ENCODE measurements at places on chromosomes 16 and 17.

DNA sequence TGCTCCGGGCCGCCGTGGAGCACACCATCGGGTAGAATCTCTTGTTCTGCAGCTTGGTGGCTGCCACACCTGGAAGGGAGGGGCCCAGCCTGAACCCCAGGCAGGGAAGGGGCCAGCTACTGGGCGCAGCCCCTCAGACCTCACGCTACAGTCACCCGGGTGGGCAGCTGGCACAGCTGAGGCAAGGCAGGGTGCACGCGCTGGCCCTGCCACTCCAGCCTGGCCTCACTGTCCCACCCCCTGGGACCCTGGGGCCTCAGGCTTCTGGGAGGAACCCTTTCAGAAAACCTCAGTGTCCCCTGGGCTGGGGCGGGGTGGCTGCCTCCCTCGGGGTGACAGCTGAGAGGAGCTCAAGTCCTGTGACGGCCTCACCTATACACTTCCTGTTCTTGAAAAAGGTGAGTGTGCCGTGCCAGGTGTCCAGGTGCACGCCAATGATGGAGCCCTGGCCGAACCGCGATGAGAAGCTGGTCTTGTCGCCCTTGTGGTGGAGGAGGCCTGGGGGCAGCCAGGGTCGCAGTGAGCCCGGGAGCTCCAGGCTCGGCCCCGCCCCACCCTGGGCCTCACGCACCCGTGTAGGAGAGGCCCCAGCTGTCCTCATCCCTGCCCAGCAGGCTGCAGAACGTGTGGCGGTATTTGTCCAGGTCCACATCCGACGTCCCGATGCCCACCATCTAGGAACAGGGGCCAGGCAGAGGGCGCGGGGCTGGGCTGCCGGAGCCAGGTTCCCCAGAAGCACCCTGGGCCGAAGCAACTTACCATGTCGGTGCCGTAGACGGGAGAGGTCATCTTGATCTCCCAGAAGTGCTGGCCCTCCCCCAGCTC, 4.7 kb upstream of the MRPS34 start:
- no peak for DNase-seq

DNA sequence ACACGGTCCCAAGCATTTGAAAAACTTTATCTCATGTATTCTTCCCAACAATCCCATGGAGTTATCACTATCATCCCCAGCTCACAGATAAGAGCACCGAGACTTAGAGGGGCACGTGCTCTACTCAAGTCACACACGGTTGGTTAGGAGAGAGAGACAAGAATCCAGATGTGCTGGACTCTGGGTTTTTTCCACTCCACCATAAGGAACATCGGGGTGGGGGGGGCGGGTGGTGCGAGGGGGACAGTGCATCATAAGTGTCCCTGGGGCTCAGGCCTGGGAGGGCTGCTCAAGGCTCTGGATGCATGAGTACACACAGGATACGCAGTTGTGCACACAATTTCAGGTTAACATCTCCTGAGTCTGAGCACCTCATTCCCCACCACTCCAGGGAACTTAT, 7.4 kb downstream of the CDC42EP4 start:
- no peak for DNase-seq

- no peak for DNase-seq
Observed at GRCh38 chr16:4677994-4678393, 15.4 kb upstream of the NUDT16L1 start.

DNA sequence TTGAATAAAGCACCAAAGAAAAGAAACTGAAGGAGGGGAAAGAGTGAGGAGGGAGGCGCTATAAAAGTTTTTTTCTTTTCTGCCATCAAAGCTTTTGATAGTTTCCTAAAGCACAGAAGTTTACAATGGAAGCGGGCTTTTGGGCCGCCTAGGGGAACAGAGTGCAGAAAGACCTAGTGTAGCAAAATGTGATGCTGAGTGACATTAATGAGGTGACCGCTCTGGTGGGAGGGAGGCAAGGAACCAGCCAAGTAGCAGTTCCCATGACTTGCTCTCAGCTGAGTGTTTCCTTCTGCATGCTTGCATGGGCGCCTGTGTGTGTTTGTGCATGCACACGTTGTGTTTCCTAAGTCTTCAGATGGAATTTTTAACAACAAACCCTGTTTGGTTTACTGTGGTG, 15.5 kb downstream of the MSI2 start:
- DNase-seq: no peak

DNA sequence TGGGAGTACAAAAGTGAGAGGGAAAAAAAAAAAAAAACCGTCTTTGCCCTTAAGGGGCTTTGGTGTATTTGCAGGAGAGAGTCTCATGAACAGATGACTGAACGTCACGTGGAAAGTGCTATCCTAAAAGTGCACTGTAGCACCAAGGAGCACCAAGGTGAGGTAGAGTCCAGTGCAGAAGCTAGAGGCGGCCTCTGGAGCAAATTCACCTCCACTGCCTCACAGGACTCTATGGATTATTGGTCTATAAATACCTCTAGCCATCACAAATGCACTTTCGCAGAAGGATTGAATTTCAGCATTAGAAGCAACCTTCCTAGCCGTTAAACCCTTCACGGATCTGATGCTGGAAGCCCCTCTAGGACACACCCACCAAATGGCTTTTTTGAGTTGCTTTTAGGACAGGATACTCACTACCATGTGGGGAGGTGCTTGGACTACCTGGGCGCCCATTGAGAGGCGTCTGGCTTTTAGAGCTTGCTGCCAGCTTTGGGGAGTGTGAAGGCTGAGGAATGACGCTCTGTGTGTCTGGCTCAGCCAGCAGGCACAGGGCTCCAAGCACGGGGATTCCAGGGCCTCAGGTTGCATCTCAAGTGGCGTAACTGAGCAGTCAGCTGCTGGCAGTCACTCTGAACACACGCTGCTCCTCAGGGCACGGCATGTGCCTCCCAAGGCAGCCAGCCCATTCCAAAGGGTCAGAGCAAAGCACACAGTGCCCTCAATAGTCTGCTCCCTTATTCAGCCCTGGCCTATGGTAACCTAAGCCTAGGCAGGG, 52.7 kb downstream of the CDRT4 start:
- no peak for DNase-seq

GRCh38 chr17:14427900-14428647, 127.2 kb downstream of the HS3ST3B1 start:
- DNase-seq: no peak

DNA sequence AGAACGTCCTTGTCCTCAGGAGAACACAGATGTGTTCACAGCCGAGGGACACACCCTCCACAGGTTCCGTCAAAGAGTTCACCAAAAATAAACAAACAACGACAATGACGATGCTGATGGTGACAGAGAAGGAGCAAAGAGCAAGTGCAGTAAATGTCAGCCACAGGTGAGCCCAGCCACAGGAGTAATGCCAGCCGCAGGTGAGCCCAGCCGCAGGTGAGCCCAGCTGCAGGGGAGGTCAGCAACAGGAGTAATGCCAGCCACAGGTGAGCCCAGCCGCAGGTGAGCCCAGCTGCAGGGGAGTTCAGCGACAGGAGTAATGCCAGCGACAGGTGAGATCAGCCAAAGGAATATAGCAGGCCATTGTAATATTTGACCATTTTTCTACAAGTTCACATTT, 315.2 kb downstream of the FOXL1 start:
- no peak for DNase-seq

DNA sequence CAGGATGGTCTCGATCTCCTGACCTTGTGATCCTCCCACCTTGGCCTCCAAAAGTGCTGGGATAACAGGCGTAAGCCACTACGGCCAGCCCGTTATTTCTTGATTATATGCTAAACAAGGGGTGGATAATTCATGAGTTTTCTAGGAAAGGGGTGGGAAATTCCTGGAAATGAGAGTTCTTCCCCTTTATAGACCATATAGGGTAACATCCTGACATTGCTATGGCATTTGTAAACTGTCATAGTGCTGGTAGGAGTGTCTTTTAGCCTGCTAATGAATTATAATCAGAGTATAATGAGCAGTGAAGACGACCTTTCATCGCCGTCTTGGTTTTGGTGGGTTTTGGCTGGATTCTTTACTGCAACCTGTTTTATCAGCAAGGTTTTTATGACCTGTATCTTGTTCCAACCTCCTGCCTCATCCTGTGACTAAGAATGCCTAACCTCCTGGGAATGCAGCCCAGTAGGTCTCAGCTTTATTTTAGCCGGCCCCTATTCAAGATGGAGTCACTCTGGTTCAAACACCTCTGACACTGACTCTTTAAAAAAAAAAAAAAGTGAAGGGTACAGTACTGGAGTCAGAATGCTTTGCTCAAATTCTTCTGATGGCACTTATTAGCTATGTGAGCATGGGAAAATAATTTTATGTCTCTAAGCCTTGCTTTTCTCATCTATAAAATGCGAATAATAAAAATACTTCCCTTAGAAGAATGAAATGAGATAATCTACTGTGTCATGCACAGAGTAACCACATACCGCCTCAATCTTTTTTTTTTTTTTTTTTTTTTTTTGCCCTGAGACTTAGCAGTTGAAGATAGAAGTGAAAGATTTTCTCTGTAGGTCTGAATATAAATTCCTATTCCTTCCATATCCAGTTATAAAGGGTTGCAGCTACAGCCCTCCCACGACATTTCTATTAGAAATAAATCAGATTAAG, 5.1 kb upstream of the CALCOCO2 start:
- DNase-seq: no peak

- DNase-seq: no peak
Observed at GRCh38 chr17:80859002-80859941, 132.4 kb upstream of the CHMP6 start.

GRCh38 chr17:57650548-57650947, 94.6 kb downstream of the CCDC182 start:
- DNase-seq: no peak

DNA sequence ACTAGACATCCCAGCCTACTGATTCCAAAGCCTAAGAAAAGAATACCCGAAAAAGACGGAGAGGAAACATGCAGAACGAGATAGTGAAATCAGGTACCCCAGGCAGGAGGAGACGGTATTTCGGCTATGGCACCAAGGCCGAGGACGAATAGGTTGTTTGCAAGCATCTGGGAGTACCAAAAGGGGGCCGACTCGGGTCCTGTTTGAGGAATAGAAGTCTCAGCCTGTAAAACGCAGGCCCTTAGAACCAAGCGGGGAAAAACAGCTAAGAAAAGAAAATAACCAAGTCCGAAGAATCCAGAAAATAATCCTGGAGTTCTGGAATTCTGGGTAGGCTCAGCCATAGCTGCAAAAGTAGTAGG, 537 bp downstream of the SLC35B1 start:
- DNase-seq: no peak

DNA sequence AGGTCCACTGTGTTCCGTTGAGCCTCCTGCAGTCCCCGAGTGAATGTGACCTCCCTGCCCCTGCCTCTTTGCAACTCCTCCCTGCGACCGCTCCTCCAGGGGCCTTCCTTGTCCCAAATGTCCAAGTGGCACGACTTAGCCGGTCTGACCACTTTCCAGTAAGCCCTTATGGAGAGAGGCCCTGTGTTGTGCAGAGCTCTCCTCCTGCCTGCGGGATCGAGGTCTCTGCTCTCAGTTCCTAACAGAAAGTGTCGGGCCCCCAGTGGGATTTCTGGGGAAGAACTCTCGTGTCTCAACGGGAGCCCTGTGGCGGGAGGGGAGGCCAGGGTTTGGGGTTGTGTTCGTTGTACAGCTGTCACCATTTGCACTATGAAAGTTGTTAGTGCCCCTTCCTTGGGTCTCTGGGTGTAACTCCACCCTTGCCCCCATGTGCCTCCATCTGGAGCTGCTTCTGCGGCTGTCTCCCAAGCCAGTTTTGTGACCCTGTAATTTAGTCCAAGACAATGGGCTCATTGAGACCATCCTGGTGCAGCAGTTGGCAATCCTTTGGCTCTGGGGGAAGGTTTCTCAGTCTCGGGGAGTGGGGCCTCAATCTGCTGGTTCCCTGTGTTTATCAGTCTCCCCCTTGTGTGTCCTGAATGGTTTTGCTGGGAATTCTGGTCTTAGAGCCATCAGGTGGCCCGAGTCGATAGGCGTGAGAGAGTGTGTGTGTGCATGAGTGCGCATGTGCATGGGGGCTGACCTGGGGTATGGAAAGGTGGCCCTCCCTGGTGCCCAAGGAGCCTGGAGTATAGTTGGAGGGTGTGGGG, 234.5 kb downstream of the SEC14L1 start:
- no peak for DNase-seq

- no peak for DNase-seq
Observed at GRCh38 chr16:84751947-84752346, 52.1 kb downstream of the USP10 start.

DNA sequence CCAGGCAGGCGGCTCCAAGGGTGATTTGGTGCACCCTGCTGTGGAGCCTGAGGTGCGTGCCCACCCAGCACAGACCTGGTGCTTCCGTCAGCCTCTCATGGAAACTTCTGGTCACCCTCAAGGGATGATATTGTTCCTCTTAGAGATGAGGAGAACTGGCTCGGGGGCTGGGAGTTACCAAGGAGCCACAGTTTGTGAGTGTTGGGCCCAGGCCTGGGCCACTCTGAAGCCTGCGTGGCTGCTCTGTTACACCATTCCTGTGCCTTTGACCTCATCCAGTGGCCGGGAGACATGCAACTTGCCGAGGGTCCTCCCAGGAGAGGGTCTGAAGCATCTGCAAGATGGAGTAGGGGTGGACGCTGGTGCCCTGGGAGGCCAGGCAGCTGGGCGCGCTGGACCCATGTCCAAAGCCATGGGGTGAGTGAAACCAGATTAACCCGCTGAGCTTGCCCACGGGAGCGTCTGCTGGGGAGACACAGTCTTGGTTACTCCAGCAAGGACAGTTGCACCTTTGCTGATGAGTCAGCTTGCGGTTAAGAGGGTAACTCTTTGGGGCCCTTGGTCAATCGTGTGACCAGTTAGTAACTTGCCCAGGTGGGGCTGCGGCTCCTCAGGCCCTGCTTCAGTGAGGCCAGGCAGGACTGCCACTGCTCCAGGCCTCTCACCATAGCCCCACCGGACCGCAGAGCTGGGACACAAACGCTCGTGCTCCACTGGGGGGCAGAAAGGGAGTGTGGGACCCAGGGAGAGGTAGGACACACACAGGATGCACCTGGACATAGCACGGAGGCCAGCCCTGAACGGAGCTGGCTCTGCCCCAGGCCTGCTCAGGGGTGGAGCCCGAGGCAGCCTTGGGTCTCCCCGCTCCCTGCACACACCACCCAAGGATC, 7.5 kb downstream of the C16orf90 start:
- no peak for DNase-seq

DNA sequence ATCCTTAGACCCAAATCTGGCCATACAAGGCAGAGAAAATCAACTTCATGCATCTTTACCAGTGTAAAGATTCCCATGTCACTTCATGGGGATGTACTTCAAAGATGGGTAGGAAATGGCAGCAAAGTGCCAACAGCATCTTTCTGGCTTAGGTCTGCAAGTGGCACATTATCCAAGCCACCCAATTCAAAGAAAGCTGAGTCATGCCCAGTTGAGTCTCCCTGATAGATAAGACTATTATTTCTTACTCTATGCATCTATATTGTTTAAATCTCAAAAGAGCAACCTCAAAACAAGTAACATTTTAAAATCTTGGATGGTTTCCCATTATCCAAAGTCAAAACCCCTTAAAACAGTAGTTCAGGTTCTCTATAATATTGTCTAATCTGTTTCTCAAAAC, 61.2 kb upstream of the HSBP1 start:
- DNase-seq: no peak
